Activated CD4-positive, CD25-positive, alpha-beta regulatory T cell treated with anti-CD3 and anti-CD28 coated beads, Interleukin-2, amount 50 U/mL, for 72 hours (primary cell): ENCODE measurements at places on chromosomes 12 and 14.

GRCh38 chr14:62736048-62737043, 308.9 kb downstream of the KCNH5 start:
- no peak for DNase-seq

DNA sequence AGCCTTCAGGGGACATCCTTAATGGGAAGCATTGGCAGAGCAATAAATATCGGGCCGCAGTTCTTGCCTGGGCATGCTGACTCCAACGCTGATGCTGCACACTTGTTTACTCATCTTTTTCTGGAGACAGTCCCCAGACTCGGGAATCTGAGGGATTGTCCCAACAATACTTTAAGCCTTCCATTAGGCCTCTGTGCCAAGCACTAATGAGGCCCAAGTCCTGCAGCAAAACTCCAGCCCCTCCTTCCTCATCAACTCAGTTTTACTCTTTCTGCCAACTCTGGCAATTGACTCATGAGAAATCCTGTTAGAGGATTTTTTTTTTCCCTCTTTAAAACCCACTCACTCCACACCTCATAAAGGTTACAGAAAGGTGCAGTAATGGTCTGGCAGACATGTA, 233.4 kb upstream of the PELI2 start:
- DNase-seq, result no peak

DNA sequence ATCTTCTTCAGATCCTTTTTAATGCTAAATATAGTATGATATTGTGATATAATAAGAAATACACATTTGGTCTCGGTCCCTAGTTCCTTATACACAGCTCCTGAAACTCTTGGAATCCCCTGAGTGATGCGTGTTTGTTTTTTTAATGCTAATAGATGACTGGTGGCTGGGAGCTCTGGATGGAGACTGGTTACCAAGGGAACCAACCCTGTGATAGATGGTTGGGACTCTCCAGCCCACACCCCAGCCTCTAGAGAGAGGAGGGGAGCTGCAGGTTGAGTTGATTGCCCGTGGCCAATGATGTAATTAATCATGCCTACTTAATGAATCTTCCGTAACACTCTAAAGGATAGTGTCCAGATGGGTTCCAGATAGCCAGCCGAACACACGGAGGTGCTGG, 140.6 kb downstream of the FBXL14 start:
- DNase-seq, result no peak

DNA sequence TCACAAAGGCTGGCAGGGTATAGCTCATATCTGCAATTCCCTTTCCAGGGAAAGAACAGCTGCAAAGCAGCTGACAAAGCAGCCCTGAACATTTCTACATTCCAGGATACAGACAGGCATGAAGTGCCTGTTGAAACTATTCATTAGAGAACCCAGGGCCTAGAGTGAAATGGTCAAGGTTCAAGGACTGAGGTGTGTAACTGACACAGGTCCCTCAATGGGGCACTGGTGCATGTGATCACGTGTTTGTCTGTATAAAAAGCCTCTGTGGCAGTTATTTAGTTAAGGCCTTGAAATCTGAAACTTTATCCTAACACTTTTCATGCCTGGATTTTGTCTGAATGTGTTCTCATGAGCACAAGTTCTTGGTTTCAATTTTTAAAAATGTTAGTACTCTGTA, 47.1 kb downstream of the GIT2 start:
- no peak for DNase-seq

DNA sequence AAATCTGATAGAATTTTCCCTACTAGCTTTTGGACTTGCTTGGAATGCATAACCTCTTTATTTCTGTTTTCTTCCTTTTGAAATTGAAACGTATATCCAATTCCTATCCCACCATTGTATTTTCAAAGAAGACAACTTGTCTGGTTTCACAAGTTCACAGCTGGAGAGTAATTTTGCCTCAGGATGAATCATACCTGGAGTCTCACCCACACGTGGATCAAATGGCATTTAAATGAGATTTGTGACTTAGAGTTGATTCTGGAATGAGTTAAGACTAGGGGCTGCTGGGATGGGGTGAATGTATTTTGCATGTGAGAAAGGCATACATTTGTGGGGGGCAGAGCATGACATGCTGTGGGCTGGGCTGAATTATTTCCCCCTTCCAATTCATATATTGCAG, 516.5 kb upstream of the MGAT4C start:
- DNase-seq, result no peak

DNA sequence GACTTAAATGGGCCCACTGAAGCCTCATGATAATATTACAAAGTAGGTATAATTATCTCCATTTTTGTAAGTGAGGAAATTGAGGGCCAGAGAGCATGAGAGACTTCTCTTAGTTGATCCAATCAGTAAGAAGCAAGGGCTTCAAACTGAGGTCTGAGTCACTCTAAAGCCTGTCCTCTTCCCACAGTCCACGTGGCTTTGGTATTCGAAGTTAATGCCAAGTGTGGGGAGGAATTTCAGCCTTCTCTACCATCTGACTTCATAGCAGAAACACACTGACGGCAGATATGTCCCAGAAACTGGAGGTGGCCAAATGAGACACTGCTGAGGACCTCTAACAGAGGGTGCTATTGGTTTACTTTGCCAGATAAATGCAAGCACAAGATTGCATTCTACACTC, 114.4 kb upstream of the OVCH1 start:
- no peak for DNase-seq

- DNase-seq, result no peak
These were observed 13.7 kb downstream of the PPP1R13B start for GRCh38 chr14:103833711-103834110.

- no peak for DNase-seq
These were observed 39.0 kb upstream of the G2E3 start for GRCh38 chr14:30519961-30520360.

DNA sequence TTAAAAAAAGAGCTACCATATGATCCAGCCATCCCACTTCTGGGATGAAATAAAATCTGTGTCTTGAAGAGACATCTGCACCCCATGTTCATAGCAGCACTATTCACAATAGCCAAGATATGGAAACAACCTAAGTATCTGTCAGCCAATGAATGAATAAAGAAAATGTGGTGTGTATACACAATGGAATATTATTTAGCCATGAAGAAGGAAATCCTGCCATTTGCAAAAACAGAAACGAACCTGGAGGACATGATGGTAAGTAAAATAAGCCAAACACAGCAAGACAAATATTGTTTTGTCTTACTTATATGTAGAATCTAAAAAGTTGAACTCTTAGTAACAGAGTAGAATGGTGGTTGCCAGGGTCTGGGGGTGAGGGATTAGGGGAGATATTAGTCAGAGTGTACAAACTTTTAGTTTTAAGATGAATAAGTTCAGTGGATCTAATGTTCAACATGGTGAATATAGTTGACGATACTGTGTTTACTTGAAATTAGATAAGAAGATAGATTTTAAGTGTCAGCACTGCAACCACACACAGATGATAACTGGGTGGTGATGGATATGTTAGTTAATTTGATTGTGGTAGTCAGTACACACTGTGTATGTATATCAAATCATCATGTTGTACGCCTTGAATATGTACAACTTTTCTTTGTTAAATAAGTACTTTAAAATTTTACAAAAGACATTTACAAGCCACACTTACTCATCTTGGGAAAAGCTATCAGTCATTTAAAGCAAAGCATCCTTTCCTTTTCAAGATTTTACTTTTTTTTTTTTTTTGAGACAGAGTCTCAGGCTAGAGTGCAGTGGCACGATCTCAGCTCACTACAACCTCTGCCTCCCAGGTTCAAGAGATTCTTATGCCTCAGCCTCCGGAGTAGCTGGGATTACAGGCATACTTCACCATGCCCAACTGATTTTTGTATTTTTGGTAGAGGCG, 89.9 kb downstream of the BICD1 start:
- no peak for DNase-seq

DNA sequence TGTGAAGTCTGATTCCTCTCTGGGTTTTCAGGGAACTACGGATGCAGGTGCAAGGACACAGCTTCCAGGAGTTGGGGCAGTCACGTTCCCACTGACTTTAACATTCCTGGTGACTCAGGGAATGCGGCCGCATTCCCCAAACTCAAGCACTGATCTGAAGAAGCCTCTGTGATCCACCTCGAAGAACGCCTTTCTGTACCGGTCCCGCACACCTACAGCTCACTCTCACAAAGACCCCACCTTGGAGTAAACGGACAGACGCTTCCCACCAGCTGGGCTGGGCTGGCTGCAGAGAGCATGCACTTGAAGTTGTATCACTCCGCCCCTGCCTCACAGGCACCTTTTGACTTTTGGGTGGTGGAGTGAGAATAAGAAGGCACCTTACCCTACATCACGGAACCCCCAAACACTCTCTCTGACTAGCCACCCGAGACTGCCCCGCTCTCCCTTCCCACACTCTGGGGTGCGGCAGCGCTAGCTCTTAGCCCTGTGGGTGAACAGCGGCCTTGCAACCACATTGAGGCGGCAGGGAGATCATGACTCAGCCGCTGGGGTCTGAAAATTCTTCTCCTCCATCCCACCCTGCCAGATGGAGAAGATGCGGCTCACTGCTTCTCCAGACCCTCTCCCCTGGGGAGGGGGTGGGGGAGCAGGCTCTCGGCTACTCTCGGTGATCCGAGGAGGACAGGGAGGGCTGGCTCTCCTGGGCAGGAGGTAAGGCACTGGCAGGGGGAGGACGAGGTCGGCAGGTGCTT, 23.7 kb upstream of the HDAC7 start:
- DNase-seq, result no peak

- DNase-seq, result no peak
These were observed 260.1 kb upstream of the OR4E1 start for GRCh38 chr14:21933681-21934080.

DNA sequence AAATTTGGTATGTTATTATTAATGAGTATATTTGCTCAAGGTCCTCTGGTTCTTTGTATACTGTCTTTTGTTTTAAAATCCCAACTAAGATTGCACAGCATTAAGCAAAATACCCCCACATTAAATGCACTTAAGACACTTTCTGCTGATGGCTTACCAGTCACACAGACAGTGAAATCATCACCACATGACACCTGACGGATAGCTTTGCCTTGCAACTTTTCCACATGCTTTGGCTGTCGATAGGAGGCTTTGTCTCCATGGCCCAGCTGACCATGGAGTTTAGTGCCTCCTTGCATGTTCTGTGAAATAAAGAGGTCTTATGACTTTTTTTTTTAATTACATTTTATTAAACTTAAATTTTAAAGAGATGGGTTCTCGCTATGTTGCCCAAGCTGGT, 19.7 kb downstream of the NEK9 start:
- DNase-seq, result no peak

GRCh38 chr14:74302152-74302628, 544 bp downstream of the ABCD4 start:
- DNase-seq, result no peak

DNA sequence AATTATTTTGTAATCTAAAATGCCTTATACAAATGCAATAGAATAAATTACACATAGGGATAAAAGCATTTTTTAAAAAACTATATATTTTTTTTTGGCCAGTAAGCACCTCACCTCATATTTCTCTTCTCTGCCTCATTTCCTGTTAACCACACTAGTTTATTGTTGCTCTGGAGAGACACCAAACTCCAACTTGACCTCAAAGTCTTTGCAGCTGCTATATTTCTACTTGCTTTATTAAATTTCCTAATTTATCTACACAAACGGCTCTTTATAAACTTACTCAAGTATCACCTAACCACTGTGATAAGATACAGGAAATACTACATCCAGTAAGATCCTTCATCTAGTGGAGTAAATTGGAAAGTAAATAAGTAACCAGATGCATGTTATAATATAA, 622.3 kb downstream of the C12orf50 start:
- DNase-seq, result no peak

DNA sequence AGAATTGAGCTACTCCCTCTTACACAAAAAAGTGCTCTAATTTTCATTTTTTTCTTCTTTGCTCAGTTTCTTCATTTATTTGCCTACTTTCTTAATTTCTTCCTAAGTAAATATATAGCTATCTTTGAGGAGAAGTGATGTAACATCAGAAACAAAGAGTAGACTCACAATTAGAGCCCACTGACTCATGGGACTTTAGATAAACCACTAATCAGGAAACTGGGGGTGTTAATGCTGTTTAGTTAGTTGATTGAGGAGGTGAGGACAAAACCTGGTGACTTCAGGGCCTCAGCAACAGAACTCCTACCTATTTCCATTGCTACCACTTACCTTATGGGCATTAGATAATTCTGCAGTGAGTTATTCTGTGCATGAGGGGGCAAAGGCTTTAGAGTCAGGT, 151.7 kb downstream of the MON2 start:
- no peak for DNase-seq

DNA sequence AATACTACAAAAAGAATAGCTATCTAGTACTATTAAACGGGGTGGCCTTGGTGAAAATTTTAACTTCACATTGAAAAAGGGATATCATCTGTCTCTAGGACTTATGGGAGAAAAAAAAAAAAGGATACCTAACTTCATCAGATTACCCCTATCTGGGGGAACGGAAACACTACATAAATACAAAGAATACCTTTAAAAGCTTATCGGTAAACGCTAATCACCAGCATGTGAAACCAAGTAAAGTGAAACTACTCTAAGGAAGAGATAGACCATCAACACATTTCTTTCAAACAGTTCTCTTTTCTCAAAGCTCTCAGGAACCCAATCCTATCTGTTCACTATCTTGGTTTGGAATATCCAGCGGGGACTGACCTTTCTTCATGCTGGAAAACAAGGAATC, 3.5 kb downstream of the KICS2 start:
- DNase-seq, result no peak

- no peak for DNase-seq
These were observed 53.7 kb downstream of the GCH1 start for GRCh38 chr14:54848910-54849309.

- DNase-seq, result no peak
These were observed 105.3 kb downstream of the TGFB3 start for GRCh38 chr14:75876530-75876929.

GRCh38 chr14:81200054-81200453, 20.7 kb downstream of the GTF2A1 start:
- no peak for DNase-seq

GRCh38 chr12:120164293-120164692, 30.2 kb downstream of the GCN1 start:
- no peak for DNase-seq

DNA sequence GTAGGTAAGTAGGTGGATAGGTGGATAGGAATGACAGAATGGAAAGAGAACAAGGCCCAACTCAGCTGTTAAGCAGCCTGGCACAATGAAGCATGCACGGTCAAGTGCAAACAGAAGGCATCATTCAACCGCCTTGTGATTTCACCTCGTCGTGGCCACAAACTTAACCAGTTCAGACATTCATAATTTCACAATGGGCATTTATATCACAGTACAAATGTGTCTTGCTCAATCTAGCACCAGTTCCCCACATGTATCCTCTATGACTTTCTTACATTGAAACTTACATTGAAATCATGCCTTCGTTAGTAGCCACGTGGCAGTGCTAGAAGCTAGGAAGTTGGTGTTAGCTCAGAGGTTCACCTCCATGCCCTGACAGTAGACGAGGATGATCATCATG, 207.5 kb downstream of the ETV6 start:
- DNase-seq, result no peak

GRCh38 chr14:94142247-94142646, 12.8 kb upstream of the IFI27L2 start:
- DNase-seq, result no peak

- DNase-seq, result no peak
These were observed 12.4 kb downstream of the BEST3 start for GRCh38 chr12:69686731-69687130.

GRCh38 chr14:95485222-95485819, 31.1 kb downstream of the SYNE3 start:
- no peak for DNase-seq

GRCh38 chr14:63578300-63578699, 35.1 kb upstream of the PPP2R5E start:
- DNase-seq, result no peak

GRCh38 chr14:77051116-77051515, 22.6 kb upstream of the IRF2BPL start:
- no peak for DNase-seq
